Stimulated activated naive CD4-positive, alpha-beta T cell treated with Interleukin-2 at 50 U/mL for 16 hours (primary cell): ENCODE measurements at places on chromosomes 6 and 20.

DNA sequence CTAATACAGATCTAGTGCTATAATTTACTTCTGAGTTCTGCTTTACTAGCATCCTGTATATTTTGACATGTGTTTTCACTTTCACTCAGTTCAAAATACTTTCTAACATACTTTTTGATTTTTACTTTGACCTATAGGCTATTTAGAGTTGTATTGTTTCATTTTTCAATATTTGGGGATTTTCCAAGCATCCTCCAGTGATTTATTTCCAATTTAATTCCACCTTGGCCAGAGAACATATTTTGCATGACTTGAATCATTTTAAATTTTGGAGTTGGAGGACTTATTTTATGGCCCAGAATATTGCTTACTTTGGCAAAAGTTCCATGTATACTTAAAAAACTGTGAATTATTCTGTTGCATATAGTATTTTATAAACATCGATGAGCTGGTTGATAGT lies 1215.6 kb upstream of the MAP3K7 start:
- DNase-seq: no peak

DNA sequence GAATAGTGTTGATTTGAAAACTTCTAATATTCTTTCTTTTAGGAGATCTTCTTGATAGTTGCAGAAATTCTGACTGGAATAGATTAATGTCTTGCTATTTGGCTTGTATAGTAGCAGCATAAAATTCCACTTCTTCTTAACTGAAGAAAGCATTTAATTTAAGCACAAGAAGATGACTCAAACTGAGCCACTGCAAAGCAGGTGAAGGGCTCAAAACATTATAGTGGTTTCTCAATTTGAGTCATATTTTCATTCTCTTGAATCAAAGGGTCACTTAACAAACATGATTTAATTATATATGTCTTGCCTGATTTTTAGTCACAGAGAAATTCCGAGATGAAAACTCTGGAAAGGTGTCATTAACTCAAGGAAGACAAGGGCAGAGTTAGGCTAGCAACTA lies 239.3 kb downstream of the ZNF217 start:
- no peak for DNase-seq

DNA sequence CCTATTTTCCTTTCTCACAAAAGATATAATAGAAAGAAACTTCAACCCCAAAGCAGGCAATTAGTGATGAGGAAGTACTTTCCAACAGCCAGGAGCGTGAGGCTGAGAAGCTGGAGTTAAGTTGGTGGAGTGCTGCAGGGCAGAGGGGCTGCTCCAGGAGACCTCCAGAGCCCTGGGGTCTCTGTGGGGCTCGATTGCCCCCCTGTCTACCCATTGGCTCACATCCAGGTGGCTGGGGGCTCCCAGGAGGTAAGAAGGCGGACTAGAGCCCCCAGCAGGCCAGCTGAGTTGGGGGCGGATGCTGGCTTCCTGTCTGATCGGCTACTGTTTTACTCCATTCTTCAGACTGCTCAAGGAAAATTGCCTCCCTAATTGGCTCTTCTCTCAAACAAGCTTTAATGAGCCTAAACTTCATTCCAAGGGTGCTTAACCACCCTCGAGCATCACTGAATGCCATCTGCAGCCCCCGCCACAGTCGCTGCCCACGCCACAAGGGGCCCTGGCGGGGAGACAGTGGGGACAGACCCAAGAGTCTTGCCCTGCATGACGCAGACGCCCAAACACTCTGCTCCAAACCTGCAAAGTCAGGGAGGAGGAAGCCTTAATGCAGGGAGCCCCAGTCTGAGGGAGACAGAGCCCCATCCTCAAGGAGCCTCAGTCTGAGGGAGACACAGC lies 78.6 kb downstream of the MDGA1 start:
- DNase-seq: no peak

- DNase-seq: no peak
Measured at GRCh38 chr20:32965581-32966373, 38.5 kb downstream of the SUN5 start.

GRCh38 chr20:47062226-47062890 lies 167.7 kb downstream of the EYA2 start:
- DNase-seq: no peak

GRCh38 chr6:144156991-144157390 lies 6.7 kb downstream of the STX11 start:
- DNase-seq: no peak

GRCh38 chr6:34459899-34460593 lies 5.8 kb upstream of the PACSIN1 start:
- peak; percentile 13 for DNase-seq

DNA sequence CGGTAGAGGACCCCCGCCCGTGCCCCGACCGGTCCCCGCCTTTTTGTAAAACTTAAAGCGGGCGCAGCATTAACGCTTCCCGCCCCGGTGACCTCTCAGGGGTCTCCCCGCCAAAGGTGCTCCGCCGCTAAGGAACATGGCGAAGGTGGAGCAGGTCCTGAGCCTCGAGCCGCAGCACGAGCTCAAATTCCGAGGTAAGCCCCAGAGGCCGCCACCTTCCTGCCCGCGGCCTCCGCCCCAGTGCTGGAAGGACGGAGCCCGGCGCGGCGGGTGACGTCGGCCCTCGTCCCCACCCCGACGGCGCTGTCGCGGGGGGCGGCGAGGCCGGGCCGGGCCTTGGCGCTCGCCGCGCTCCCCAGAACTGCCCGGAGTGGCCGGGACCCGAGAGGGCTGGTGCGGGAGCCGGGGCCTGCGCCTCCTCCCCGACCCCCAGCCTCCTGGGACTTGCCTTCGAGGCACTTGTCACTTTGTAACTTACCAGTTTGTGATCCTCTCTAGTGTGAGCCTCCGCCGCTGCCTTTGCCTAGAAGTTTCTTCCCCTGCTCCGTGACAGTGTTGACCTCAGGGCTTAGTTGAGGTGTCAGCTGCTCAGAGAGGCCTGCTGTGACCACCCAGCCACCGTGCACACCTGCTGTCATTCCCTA lies 417 bp downstream of the VAPB start:
- peak; percentile 61 for DNase-seq

DNA sequence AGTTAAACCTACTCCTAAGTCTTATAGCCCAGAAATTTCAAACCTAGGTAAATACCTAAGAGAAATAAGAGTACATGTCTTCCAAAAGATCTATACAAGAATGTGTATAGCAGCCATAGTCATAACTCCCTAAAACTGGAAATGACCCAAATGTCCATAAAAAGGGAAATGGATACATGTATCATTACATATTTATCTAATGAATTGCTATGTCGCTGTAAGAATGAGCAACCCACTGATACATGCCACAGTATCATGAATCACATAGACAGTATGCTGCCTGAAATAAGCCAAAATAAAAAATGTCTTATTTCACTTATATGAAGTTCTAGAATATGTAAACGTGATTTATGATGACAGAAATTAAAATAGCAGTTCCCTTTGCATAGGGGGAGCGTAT lies 679.5 kb downstream of the MAFB start:
- DNase-seq: no peak

DNA sequence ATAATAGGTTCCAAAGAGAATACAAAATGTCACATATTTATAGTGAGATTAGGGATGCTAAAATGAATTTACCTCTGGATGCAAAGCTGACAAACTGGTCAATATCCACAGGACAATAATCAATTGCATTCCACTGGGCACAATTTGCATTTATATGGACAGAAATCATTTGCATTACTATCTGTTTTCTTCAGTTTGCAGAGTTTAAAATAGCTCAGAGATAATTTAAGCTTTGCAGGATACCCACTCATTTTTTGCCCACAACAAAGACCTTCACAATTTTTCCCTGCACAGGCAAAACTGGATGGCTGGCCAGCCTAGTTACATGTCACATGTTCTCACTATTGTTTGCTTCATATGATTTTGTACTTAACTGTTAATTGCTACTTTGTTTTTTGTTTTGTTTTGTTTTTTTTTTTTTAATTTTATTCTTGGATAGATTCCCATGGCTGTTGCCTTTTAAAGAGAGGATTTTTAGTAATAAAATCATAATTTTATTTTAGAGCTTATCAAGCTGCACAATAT lies 483.5 kb downstream of the UTRN start:
- no peak for DNase-seq

GRCh38 chr6:75431379-75431778 lies 62.2 kb downstream of the FILIP1 start:
- no peak for DNase-seq

- DNase-seq: no peak
Measured at GRCh38 chr6:33962246-33963027, 158.6 kb upstream of the MLN start.

DNA sequence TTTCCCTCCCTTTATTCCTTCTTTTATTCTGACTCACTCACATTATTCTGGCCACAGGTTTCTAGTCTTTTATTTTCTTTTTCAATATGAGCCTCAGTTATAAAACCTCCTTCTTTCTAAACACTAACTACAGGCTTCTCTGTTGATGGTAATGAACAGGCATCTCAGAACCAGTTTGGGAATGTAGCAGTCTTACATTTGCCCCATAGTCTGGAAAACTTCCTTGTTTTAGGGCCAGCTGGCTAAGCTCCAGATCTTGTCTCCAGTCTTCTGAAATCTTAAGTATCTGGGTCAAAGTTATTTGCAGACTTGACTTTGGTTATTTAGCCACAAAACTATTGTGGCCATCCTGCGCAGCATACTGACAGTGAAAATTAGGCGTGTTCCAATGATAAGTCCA lies 97.0 kb upstream of the MAN1A1 start:
- DNase-seq: no peak

DNA sequence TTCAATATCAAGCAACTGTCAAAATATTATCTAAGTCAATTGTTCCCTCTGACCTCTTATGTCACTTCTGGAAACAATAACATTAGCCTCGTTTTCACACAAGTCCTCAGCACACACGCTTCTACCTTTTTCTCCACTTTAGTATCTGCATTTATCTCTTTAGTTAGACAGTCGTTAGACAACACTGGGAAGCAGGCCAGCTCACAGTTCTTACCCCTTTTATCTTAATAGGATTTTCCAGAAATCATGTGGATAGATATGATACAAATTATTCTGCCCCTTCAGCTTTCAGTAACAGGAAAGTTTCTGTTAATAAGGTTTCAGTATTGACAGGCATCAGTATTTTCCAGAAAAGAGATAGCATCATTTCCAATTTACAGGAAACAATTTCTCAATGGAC lies 25.9 kb upstream of the HAO1 start:
- DNase-seq: no peak

- peak; percentile 40 for DNase-seq
Measured at GRCh38 chr6:157800420-157801237, 22.4 kb upstream of the SNX9 start.

DNA sequence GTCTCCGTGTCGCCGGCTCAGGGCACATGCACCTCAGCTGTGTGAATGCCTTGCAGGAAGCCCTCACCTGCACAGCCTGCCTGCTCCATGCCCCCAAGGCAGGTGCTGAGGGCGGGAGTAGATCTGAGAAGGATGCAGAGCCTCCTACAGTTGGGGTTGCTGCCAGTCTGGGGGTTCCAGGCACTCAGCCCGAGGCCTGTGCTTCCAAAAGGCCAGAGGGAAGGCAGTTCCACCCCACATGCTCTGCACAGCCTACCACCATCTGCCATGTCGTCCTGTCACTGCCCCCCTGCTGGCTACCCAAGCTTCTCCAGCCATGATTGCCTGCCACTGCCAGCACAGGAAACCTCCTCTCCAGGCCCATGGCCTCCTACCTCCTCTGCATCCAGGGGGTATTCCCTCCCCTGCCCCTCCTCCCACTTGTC lies 19.3 kb downstream of the ACSS1 start:
- DNase-seq: no peak

DNA sequence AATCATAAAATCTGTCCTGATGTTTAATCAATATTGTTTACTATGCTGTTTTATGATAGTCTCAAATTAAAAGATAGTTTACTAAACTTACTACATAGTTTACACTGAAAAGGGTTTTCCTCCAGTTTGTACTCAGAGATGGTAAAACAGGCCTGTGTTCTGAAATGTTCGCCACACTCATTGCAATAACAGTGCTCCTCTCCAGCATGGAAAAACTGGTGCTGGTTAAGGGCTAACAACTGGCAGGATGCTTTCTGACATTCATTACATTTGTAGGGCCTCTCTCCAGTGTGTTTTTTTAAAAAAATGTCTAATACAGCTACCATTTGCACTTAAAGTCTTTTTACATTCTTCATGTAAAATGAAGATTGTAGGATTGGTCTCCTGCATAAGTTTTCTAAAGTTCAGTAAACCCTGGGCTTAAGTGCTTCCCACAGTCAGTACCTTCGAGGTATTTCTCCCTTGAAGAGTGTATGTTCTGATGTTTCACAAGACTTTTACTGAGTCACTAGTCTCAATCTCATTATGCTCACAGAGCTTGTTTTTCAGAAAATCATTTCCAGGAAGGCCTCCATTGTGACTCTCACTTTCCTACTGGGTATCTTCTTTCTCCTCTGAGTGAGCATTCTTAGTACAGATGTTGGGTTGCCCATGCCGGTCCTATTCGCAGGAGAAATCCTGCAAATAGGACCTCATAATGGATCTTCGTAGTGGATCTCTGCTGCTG lies 8.7 kb upstream of the ZSCAN12 start:
- DNase-seq: no peak

- no peak for DNase-seq
Measured at GRCh38 chr6:168088161-168089053, 9.4 kb upstream of the FRMD1 start.

DNA sequence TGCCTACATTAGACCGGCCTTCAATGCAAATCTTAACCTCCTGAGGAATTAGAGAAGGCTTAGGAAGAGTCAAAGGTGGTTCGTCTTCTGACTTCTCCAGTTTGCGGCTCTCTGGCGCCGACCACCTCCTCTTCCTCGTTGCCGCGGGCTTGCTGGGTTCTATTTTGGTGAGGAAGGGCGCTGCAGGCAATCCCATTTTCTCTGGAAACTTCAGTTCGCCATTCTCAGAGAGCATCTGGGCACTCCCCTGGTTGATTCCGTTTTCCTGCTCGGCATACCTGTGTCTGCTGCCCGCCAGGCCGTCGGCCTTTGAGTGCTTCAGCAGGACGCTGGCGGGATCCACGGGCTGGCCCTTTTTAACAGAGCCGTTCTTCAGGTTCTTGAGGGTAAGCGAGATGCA lies 67.9 kb downstream of the GMPR start:
- DNase-seq: no peak

GRCh38 chr20:62219992-62220665 lies at the start of gene HRH3:
Gene HRH3 (minus strand): TSS chr20:62220278. CDS start chr20:62219970, 308 bp downstream.
- DNase-seq: peak; percentile 21

GRCh38 chr6:35218021-35218420 lies 4.3 kb downstream of the SCUBE3 start:
- no peak for DNase-seq

DNA sequence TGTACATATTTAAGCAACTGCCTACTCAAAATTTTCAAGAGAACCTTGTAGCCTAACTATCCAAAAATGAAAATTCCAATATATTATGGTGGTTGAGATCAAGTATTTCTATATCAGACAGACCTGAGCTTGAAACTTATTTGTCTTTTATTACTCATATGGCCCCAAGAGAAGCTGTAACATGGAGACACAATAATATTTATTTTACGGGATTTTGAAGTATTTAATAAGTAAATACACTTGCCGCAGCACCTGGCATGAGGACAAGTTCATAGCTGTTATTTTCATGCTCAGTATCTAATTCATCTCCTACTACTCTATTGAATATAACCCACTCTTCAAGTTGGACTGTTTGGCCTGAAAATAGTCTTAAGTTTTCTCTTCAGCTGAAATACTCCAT lies 28.0 kb downstream of the PTPRK start:
- no peak for DNase-seq
